G401 (cell line): ENCODE measurements at places on chromosomes 1 and 21. TPM values are rescaled to one million over a fixed set of nuclear protein-coding genes. Genes with fewer than 3 reads are reported as not detected.

SLC45A1 gene
- 3.6 and 9.5 TPM in 2 replicates for total RNA-seq

PKP1 gene
- total RNA-seq = 0.06 TPM in 1 of 2 replicates, not detected in the other

CR1L gene
- total RNA-seq = not detected in 2 replicates

OLFML3 gene
- 0.31 and 0.49 TPM in 2 replicates for total RNA-seq

SPATA1 gene
- not detected in 2 replicates for total RNA-seq

DNA sequence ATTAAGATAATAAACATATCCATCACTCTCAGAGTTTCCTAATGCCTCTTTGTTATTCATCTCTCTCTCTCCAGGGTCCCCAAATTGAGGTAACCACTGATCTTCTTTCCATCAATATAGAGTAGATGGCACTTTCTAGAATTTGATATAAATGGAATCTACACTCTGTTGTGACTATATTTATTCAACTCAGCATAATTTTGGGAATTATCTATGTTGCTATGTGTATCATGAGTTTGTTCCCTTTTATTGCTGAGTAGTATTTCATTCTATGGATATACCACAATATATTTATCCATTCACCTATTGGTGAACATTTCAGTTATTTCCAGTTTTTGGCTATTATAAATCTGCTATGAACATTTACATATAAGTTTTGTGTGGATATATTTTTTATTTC, 230.7 kb downstream of the HLX start:
- DNase-seq = no peak

- DNase-seq = peak; percentile 92
These were observed 757 bp upstream of the NRIP1 start for GRCh38 chr21:15065392-15066122.

DNA sequence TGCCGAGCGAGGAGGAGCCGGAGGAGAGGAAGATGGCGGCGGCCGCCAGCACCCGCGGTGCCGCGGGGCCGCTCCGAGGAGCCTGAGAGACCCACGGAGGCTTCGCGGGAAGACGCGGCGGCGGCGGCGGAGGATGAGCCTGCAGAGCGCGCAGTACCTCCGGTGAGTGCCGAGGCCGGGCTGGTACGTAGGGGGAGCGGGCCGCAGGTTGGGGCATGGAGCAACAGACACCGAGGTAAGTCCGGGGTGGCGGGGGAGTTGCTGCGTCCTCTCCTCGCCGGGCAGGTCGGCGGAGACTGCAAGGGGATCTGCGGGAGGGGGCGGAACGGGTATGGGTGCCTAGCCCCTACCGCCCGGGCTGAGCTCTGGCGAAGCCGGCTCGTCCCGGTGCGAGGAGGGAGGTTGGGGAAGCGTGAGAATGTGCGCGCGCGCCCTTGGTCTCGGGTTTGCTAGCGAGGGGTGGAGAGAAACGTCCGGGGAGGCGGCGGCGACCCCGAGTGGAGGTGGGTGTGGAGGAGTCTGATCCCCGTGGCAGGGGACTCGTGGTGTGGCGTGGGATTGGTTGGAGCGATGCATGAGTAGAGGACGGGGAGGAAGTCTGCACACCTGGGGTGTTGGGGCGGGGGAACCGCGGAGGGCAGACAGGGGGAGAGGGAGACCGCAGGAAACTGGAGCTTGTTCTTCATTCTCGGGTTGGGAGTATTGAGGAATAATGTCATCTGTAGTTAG, at the start of gene SMG7:
Gene SMG7 (plus strand): TSS at position 12 of the 729 bp plus-strand sequence. CDS start 122 bp downstream, at position 134.
- DNase-seq = peak; percentile 47

GRCh38 chr1:193408782-193409293, 222.4 kb upstream of the B3GALT2 start:
- DNase-seq = no peak

GRCh38 chr1:60948486-60948885, 133.9 kb upstream of the NFIA start:
- DNase-seq = no peak

GRCh38 chr1:9558946-9559545, 19.8 kb downstream of the SLC25A33 start:
- no peak for DNase-seq

DNA sequence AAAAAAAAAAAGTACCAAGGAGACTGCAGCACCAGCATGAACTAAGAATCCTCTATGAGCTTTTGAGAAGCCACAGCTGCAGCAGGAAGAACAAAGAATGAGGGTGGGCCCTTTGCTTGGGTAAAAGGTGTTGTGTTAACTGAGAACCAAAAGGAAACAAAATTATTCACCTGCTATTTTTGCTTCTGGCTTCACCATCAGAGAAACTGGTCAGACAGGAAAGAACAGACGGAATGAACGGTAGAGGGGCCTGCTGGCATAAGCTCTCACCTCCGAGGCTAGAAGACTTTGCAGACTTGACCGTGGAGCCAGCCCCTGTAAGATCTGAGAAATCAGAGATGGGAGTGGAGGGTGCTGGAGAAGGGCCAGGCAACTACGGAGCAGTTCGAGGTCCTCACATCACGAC, 27.6 kb downstream of the IL10RB start:
- DNase-seq = no peak

DNA sequence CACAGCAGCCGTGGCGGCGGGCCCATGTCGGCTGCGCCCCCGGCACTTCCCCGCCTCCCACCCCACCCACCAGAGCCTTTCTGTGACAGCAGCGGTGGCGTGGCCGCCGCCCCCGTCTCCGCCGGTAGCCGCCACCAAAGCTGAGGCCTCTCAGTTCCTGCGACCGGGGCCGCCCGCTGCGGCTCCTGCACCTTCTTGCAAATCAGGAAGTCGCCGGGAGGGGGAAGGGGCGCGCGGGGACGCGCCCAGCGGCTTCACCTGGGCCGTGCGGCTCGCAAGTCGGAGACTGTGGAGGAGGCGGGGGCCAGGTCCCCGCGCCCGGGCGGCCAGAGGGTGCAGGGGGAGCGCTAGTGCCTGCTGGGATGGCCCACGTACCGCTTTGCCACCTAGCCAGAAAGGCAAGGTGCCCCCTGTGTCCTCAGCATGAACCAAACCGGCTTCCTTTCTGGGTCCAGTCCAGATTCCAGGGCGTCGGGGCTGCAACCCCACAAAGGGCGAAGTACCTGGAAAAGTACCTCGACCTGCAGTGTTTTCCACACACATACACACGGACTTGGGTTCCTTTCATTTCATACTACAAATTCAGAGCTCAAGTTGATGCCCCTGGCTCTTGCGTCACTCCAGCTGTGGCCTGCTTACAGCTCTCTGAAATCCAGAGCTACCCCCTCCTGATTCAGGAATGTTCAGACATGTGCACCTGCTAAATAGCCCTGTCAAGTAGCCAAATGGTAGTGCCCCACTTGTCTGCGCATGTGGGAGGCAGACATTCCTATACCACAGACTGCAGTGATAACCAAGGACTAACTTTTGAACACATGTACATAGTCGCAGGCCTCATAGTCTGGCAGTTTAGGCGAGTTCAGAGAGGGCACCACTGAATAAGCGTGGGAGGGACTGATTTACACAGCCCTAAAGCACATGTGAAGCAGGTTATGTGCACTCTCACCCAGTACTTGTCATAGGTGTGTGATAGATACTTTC, at the start of gene DENND1B:
Gene DENND1B (minus strand): TSS at position 199 of the 981 bp plus-strand sequence. CDS start 325 bp downstream, outside the sequence.
- DNase-seq = peak; percentile 55

DNA sequence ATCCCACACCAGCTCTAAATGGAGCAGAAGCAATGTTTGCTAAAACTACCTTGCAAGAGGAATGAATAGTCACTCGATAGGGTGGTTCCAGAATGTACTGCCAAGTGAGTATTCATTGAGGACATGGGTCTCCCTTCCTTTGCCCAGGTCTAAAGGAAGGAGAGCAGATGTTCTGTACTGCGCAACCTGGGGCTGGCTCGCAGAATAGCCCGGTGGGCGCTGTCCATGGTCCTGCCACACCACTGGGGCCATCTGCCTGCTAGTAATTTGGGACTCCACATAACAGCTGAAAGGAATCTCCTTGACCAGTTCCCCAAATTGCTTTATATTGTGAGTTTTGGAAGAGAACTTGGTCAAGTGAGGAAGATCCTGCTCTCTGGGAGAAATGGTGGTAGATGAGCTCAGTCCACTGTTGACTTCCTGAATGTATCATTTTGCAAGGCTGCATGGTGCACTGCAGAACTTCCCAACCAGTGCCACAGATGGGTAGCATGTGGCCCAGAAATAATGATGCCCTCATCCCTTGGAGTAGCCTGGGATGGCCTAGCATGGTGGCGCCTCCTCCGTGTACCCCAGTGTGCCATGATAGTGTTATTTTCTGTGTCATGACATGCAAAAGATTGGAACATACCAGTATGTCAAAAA, 5.7 kb downstream of the SLC6A17 start:
- no peak for DNase-seq

- DNase-seq = no peak
These were observed 33.3 kb downstream of the LRP8 start for GRCh38 chr1:53294567-53294966.

DNA sequence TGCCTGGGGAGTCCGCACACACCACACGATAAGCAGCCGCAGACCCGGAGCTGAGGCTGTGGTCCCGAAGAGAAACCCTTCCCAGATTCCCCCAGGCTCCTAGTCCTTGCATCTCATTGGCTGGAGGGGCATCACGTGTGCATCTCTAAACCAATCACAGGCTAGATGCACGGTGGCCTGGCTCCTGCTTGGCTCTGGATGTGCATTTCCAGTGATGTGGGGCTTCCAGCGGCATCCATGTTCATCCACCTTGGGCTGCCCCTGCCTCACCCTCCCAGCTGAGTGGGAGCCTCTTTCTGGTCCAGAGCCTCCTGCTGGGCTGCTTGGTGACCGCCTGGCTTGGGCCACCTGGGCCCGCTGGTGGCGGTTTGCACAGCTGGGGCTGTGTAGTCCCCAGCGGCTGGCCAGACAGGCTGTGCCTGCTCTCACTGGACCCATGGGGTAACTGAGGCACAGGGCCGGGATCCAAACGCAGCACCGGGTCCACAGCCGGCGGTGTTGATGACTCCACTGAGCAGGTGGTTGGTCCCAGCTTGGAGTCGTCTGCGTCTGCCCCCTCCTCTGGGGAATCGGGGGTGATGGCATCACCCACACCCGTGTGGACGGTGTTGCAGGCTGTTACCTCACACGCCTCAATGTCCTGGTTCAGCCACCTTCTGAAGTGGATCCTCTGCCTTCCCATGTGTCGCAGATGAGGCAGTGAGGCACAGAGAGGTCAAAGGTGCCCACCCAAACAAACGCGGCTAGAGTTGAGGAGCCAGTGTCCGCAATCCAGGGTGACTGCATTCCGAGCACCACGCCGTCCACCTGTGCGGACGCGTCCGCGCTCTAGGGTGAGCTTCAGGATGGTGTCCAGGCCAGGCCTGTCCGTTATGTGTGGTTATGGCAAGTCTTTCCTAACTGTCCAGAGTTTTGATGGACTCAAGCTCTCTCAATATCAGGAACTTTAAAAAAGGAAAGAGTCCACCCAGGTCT, 41.3 kb downstream of the COL6A1 start:
- DNase-seq = no peak

DNA sequence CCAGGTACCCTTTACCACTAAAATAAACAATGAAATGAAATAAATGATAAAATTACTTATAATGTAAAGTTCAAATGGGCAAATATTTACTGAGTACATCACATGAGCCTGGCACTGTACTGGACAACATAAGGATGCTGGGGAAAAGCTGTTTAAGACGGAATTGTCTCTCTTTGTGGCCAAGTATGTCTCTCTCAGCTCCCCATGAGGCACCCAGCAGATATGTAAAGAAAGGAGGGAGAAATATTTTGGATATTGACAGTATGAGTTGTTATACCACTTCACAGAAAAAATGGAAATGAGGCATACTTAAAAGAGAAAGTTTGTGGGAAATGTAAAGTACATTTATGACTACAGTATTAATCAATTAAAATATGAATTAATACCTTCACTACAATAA, 1.0 kb upstream of the TNFSF4 start:
- no peak for DNase-seq

- no peak for DNase-seq
These were observed 124.7 kb downstream of the MATN1 start for GRCh38 chr1:30598571-30599114.

DNA sequence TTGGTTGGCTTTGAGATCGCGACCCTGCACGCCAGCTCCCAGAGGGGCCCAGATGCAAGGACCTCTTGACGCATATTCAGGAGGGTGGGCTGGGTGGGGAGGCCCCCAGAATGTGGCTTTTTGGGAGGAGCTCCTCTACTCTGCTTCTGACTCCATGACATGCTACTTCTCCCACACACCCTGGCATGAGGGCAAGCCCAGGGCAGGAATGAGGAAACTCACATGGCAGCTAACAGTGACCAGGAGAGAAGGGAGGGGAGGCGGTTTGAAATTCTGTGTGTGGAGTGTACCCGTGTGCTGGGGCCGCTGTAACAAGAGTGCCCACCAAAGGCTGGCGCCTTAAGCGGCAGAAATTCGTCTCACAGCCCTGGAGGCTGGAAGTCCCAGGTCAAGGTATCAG, 61.3 kb upstream of the GPR153 start:
- DNase-seq = no peak

DNA sequence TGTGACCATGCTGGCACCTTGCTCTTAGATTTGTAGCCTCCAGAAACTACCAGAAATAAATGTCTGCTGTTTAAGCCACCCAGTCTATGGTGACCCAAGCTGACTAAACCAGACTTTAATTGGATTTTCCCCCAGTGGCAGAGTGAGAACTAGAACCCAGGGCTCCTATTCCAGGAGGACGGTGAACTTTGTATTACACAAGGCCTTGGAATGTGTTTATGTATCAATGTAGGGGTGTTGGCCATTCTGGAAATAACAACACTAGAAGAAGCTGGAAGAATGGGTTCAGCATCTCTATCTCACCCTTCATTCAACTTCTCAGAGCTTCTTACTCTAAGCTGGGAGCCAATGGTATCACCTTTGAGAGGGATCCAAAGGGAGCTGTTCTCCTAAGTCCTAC, 37.0 kb downstream of the ARHGEF11 start:
- DNase-seq = no peak

GRCh38 chr1:201212461-201213055, 21.9 kb downstream of the IGFN1 start:
- DNase-seq = no peak

DNA sequence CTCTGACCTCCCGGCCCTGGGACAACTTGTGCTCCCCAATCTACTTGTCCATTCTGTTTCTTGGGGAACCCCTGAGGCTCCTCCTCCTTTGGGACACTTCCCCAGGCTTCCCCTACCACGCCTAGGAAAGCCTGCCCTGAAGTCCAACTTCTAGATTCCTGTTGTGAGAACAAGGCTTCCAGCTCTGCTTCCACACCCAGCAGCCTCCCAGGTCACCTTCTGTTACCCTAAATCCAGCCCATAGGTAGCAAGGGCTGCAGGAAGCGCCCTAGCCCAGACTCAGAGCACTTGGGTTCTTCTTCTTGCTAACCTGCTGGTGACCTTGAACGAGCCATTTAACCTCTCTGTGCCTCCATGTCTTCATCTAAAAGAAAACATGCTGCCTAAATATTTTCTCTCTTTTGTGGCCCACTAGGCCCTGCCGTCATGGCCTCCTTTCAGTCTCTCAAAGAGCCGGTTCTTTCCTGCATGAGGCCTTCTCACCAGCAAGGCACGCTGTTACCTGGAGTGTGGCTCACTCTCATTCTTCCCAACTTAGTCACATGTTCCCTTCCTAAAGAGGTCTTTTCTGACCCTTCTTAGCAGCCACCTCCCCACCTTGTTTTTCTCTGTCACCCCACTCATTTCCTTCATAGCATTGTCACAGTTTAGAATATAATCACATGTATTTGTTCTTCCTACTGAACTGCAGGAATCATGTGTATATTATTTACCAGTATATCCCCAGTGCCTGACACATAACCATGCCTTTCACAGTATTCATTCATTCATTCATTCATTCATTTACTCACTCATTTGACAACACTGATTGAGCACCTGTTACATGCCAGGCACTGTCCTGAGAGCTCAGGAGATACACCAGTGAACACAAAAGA, 1.4 kb downstream of the CAPN2 start:
- peak; percentile 50 for DNase-seq

- DNase-seq = no peak
These were observed 42.6 kb upstream of the KCNA10 start for GRCh38 chr1:110561596-110561995.
